ENCODE measurements at places on chromosomes 12 and 14. TPM values are rescaled to one million over a fixed set of nuclear protein-coding genes. Genes with fewer than 3 reads are reported as not detected.

The CAND1 gene
- total RNA-seq = 42.2 TPM

The GPRC5A gene
- 6.1 TPM for total RNA-seq

The KRT2 gene
- not detected for total RNA-seq

The ATF7IP gene
- total RNA-seq = 14.5 TPM

The WIF1 gene
- 0.15 TPM for total RNA-seq

The SLC16A7 gene
- 22.5 TPM for total RNA-seq

The SLC38A4 gene
- total RNA-seq = 0.67 TPM

The TEX52 gene
- total RNA-seq = not detected

The HNF1A gene
- total RNA-seq = not detected

The IFNG gene
- total RNA-seq = not detected

The JPH4 gene
- not detected for total RNA-seq
